Activated naive CD4-positive, alpha-beta T cell treated with anti-CD3 and anti-CD28 coated beads for 36 hours (primary cell): ENCODE measurements at places on chromosomes 2 and 18. TPM values are rescaled to one million over a fixed set of nuclear protein-coding genes. Genes with fewer than 3 reads are reported as not detected.

DNA sequence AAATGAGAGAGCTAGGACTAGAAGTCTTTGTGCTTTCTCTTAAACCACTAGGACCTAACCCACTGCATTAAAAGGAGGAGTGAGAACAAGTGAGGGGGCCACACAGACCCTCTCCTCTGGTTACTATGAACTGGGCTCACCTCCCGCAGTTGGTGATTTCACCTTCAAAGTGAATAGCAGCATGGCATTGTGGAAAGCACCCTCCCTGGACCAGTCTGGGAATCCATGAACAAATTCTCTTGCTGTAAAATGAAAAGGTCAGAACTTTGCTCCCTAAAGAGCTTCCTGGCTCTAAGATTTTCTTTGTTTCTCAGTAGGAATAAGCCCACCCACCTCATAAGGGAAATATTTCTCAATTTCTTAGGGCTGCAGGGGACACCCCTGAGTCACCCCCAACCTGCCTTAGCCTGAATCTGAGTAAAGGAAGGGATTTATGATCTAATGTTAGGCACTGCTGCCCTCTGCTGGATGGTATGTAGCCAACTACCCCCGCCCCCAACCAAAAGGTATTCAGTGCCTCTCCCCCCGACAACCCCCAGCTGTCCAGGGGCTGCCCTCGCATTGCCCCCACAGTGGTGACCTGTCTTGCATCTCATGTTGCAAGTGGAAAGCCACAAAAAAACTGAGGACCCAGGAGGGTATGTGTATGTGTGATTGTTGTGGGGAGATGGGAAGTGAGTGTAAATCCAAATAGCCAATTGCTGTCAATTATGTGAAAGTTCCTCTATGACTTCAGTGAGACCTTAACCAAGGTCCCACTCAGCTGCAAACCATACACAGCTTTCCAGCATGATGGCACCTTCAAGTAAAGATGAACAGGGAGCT, 230.9 kb upstream of the SLC14A2 start:
- no peaks in the 10 kb centered on the region for H3K4me1 ChIP-seq
- H3K36me3 ChIP-seq = no peaks in the 10 kb centered on the region
- no peak overlapping the region for H3K27ac ChIP-seq
- DNase-seq = peak; percentile 59
- H3K4me3 ChIP-seq = no peak overlapping the region
- H3K27me3 ChIP-seq = peaks cover 23% of the 10 kb centered on the region

FAM110C gene
- total RNA-seq = not detected

CYP27A1 gene
- total RNA-seq = not detected

DNA sequence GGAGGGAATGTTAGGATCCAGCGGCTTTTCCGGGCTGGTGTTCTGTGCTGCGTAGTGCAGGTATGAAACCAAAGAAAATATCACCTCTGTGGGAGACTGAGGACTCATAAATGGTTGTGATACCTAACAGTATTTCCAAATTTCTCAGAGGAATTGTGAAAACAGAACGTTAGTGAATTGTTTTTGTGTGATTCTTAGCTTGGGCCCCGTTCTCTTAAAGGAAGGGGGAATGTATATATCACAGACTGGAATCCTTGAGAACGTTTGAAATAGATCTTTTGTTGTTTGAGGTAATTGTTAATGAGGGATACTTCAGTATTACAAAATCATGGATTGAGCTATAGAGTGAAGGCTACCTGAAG, 834 bp downstream of the ZNF638 start:
- H3K4me3 ChIP-seq = peak overlapping the region; percentile 99
- H3K4me1 ChIP-seq = peaks cover 43% of the 10 kb centered on the region
- no peaks in the 10 kb centered on the region for H3K27me3 ChIP-seq
- H3K36me3 ChIP-seq = peaks cover 18% of the 10 kb centered on the region

NOL4 gene
- total RNA-seq = not detected

GPR75 gene
- total RNA-seq = 0.35 TPM

GRCh38 chr2:203559641-203560040, 24.5 kb upstream of the RAPH1 start:
- no peaks in the 10 kb centered on the region for H3K27me3 ChIP-seq
- no peaks in the 10 kb centered on the region for H3K4me1 ChIP-seq
- no peak overlapping the region for H3K4me3 ChIP-seq
- no peak for DNase-seq
- H3K36me3 ChIP-seq = no peaks in the 10 kb centered on the region

GRCh38 chr2:128291161-128291843, 27.4 kb downstream of the HS6ST1 start:
- no peaks in the 10 kb centered on the region for H3K4me1 ChIP-seq
- H3K36me3 ChIP-seq = no peaks in the 10 kb centered on the region
- no peaks in the 10 kb centered on the region for H3K27me3 ChIP-seq
- H3K4me3 ChIP-seq = no peak overlapping the region

CYTIP gene
- total RNA-seq = 610 TPM

DNA sequence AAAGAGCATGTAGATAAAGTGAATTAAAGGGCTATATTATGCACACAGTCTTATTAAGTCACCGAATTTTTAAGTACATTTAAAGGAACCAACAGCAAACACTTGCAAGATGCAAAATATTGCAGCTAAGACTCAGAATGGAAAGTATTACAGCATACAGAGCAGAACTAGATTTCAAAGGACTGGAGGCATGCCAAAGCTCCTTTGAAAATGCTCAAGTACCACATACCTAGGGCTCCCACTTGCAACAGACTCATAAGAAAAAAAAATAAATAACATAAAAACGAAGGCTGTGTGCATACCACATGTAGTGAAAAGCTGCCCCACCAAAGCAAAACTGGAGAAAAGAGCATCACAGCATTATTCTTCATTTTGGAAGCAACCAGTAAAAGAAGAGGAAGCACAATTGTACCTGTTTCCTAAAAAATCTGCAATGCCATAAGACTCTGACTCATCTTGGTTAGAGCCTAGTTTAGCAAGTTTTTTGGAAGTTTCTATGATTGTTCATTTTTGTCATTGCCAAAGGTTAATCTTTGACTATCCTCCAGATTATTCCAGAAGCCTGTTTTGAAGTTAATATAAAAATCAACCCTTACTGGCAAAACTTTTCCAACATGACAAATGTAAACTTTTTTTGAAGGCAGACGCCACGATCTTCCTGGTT, 306.0 kb upstream of the COL3A1 start:
- no peak overlapping the region for H3K4me3 ChIP-seq
- DNase-seq = no peak
- H3K4me1 ChIP-seq = no peaks in the 10 kb centered on the region
- no peak overlapping the region for H3K27ac ChIP-seq
- no peaks in the 10 kb centered on the region for H3K36me3 ChIP-seq

SYT4 gene
- total RNA-seq = not detected

- H3K4me3 ChIP-seq = no peak overlapping the region
- DNase-seq = no peak
- H3K4me1 ChIP-seq = peaks cover 4% of the 10 kb centered on the region
- no peak overlapping the region for H3K27ac ChIP-seq
- no peaks in the 10 kb centered on the region for H3K27me3 ChIP-seq
These were observed 24.7 kb upstream of the NMUR1 start for GRCh38 chr2:231554748-231555545.

DNA sequence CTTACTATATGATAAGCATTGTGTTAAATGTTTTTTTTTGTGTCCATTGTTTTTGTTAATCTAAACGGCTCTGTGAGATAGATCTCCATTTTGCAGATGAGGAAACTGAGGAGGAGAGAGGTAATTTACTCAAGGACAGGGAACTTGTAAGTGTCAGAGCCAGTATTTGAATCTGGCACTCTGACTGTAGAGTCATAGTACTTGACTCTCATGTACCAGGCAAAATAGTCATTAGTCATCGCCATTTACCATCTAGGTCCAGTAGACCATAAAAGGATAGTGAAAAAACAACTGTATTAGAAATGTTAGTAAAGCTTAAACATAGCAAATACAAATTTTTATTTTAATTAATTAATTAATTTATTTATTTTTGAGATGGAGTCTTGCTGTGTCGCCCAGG, 4.8 kb downstream of the PSMD14 start:
- peaks cover 50% of the 10 kb centered on the region for H3K4me1 ChIP-seq
- peaks cover 26% of the 10 kb centered on the region for H3K36me3 ChIP-seq
- no peak for DNase-seq
- no peak overlapping the region for H3K27ac ChIP-seq

GRCh38 chr18:44700652-44701051, 20.0 kb downstream of the SETBP1 start:
- peaks cover 16% of the 10 kb centered on the region for H3K4me1 ChIP-seq
- H3K27me3 ChIP-seq = peaks cover 20% of the 10 kb centered on the region
- no peak overlapping the region for H3K4me3 ChIP-seq
- DNase-seq = no peak

DNA sequence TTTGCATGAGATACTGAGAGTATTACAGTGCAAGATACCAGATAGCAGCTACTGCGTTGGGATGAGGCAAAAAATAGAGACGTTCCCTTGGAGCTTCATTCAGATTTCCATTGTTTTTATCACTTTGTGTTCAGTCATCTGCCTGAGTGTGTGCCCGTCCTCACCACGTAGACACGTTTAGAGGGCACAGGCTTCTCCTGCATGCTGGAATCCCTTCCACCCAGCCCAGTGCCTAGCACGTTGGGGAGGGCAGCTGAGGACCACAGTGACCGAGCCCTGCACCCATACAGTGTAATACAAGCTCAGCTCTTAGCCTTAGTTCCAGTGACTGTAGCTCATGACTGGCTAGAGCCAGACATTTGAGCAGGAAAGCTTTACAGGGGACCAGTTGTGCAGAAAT, 134.7 kb downstream of the GBX2 start:
- no peaks in the 10 kb centered on the region for H3K36me3 ChIP-seq
- H3K4me1 ChIP-seq = no peaks in the 10 kb centered on the region
- no peaks in the 10 kb centered on the region for H3K27me3 ChIP-seq
- no peak overlapping the region for H3K27ac ChIP-seq

DNA sequence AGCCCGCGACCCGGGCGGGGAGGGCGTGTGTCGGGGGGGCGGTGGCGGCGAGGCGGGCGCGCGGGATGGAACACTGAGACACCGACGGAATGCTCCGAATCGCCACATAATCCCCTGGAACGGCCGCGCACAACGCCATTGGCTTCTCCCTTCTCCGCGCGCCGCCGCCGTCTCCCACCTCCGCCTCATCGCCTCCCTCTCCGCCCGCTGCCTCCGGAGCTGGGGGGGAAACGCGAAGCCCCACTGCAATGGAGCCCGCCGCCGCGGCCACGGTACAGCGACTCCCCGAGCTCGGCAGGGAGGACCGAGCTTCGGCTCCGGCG, at the start of gene PHLPP1:
PHLPP1 (plus strand) TSS at position 106 of the 323 bp plus-strand sequence; CDS start at position 249, 143 bp downstream.
- DNase-seq = no peak
- H3K36me3 ChIP-seq = peaks cover 4% of the 10 kb centered on the region

DNA sequence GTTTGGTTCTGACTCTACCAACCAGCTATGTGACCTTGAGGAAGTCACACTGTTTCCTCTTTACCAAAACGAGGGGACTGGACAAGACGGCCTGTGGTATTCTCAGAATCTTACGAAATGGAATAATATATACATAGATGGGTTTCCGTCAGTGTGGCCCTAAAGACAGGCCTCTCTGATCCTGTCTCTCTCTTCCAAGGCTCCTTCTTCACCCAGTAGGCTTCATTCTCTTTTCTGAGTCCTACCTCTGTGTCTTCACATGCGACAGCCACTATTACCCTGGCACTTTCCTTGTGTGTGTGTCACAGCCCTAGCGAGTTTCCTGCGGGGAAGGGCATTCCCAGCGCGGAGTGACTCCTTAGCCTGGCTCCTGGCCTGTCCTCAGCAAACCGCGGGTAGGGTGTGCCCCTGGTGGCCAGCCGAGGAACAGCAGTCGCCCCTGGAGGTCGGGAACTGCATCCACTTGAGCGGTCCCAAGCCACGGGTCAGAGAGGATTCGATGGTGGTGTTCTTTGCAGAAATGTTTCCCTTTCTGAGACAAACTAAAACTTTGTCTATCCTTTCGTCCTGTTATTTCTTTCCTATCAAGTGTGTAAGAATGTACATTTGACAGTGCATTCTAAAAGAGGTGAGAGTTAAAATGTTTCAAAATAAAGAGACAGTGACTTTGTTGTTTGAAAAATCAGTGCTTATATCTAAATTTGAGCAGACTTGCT, 63.3 kb downstream of the RAB31 start:
- peak; percentile 73 for DNase-seq
- H3K4me1 ChIP-seq = peaks cover 2% of the 10 kb centered on the region
- H3K27ac ChIP-seq = no peak overlapping the region
- no peak overlapping the region for H3K4me3 ChIP-seq
